Activated CD8-positive, alpha-beta T cell treated with anti-CD3 and anti-CD28 coated beads for 36 hours (primary cell): ENCODE measurements at places on chromosomes 7 and 10. TPM values are rescaled to one million over a fixed set of nuclear protein-coding genes. Genes with fewer than 3 reads are reported as not detected.

GRCh38 chr7:137875746-137876145 lies 29.0 kb upstream of the DGKI start:
- no peaks in the 10 kb centered on the region for H3K27me3 ChIP-seq
- peaks cover 27% of the 10 kb centered on the region for H3K4me1 ChIP-seq
- no peak for DNase-seq

- no peaks in the 10 kb centered on the region for H3K36me3 ChIP-seq
- peaks cover 2% of the 10 kb centered on the region for H3K27me3 ChIP-seq
- H3K27ac ChIP-seq, result peak overlapping the region; percentile 65
- H3K4me1 ChIP-seq, result peaks cover 14% of the 10 kb centered on the region
Observed at GRCh38 chr7:43735802-43736603, 6.7 kb upstream of the COA1 start.

DNA sequence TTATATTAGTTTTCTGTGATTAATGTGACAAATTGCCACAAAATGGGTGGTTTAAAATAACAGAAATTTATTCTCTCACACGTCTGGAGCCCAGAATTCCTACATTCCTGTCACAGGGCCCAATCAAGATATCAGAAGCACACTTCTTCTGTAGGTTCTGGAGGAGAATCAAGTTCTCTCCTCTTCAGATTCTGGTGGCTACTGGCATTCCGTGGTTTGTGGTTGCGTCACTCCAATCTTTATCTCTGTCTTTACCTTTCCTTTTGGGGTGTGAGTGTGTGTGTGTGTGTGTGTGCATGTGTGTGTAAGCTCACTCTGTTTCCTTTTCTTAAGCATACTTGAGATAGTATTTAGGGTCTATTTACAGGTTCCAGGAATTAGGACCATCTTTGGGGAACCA lies 115.5 kb upstream of the DKK1 start:
- H3K36me3 ChIP-seq, result no peaks in the 10 kb centered on the region
- no peaks in the 10 kb centered on the region for H3K27me3 ChIP-seq
- no peak overlapping the region for H3K27ac ChIP-seq
- no peaks in the 10 kb centered on the region for H3K4me1 ChIP-seq
- no peak overlapping the region for H3K4me3 ChIP-seq
- no peak for DNase-seq

- H3K36me3 ChIP-seq, result no peaks in the 10 kb centered on the region
- no peaks in the 10 kb centered on the region for H3K4me1 ChIP-seq
- no peak overlapping the region for H3K4me3 ChIP-seq
- H3K27ac ChIP-seq, result no peak overlapping the region
Observed at GRCh38 chr10:131797626-131798025, 103.2 kb upstream of the PPP2R2D start.

DNA sequence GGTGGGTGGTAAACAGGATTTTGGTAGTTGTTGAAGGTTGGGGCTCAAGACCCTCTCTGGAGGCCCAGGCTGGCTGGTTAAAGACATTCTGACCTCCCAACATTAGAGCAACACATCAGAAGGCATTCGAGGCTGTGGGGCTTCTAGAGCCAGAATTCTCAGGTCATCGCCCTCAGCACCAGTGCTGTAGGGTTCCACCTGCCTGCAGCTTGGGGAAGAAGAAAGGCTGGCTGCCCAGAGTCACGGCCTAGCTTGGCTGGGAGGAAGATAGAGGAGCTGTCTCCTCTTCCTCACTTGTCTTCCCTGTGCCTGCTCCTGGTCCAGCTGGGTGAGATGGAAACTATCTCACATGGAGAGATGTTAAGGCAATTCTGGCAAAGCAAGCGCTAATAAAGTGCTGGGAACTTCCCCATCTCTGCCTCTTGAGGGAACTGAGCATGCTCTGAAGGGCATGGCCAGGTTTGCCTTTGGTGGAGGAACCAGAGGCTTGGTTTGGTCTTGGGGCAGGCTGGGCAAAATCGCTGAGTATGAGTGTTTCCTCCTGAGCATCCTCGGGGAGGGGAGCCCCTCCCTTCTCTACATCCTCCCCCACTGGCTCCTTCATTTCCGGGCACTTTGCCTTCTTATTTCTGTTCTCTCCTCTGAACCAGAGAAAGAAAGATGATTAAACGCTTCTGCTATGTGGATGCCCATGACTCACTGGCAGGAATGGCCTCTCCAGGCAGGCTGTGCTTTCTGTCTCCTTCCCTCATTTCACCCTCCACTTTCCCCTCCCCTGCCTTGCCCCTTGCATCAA lies 509.0 kb upstream of the PODXL start:
- H3K27ac ChIP-seq, result no peak overlapping the region
- H3K4me1 ChIP-seq, result no peaks in the 10 kb centered on the region
- H3K27me3 ChIP-seq, result peaks cover 9% of the 10 kb centered on the region
- H3K36me3 ChIP-seq, result no peaks in the 10 kb centered on the region
- H3K4me3 ChIP-seq, result no peak overlapping the region

DNA sequence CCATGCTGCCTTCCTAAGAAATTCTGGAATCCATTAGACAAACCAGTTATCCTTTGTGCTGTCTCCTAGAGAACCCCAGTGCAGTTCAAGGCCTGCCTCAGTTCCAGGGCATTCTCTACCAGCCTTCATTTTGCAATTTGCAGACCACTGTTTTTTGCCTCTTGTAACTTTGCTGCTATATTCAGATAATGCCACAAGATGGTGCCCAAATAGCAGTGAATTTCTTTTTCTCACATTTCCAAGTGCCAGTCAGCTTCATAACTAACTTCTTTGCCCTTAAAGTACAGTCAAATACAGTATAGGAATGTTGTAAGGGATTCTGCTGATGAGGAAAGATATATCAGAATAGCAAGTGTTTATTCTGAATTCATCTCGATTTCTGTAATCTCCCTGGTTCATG lies 25.2 kb downstream of the LOXL4 start:
- H3K27me3 ChIP-seq, result no peaks in the 10 kb centered on the region
- no peak overlapping the region for H3K4me3 ChIP-seq
- H3K27ac ChIP-seq, result no peak overlapping the region
- peaks cover 24% of the 10 kb centered on the region for H3K36me3 ChIP-seq
- no peak for DNase-seq

DNA sequence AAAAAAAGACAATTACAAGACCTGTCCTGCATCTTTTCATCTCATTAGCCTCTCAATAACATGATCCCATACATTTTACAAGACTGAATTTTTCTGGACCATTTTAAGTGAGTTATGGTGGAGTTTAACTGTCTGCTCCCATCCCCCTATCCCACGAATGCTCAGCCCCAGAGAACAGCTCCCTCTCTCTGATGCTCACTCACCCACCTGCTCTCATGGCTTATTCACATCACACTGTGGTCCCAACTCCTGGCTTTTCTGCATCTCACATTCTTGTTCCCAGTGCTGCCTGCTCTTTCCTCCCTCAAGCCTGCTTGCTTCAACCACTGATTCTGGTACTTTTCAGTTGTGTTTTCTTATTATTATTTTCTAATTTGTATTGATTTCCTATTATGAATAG lies 20.4 kb upstream of the CCSER2 start:
- DNase-seq, result no peak
- H3K4me3 ChIP-seq, result no peak overlapping the region
- H3K27ac ChIP-seq, result no peak overlapping the region
- peaks cover 5% of the 10 kb centered on the region for H3K27me3 ChIP-seq
- peaks cover 1% of the 10 kb centered on the region for H3K36me3 ChIP-seq

GRCh38 chr7:98562381-98562823 lies 54.7 kb upstream of the NPTX2 start:
- no peak overlapping the region for H3K4me3 ChIP-seq
- peaks cover 10% of the 10 kb centered on the region for H3K27me3 ChIP-seq
- H3K36me3 ChIP-seq, result no peaks in the 10 kb centered on the region

DNA sequence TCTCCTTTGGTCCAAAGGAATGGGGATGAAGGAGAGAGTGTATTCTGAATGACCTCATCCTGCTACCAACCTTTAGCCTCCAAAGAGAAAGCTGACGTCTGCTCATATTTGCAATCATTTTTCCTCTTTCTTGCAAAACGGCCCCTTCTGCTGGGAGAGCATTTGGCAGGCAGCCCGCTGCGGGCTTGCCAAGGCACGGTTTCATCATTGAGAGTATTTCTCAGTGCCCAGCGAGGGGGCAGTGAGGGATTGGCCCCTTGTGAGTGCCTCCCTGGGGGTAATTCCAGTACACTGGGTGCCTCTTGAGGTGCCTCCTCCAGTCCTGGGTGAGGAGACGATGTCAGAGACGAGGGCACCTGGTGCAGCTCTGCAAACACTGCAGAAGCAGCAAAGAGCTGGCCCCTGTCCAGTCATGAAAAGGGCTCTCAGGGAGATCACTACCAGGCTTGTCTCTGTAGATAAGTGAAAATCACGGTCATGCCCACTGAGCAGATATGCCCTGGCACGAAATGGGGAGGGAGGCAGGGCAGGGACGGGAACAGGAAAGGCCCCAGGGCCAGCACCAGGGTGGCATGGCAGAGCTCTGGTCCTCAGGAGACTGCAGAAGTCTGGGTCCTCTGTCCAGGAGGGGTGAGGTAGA lies 48.7 kb upstream of the SHH start:
- no peak for DNase-seq
- H3K27me3 ChIP-seq, result peaks cover 3% of the 10 kb centered on the region
- H3K4me3 ChIP-seq, result no peak overlapping the region
- no peaks in the 10 kb centered on the region for H3K36me3 ChIP-seq
- H3K27ac ChIP-seq, result no peak overlapping the region

Gene COL17A1
- not detected for total RNA-seq

Gene PLPP4
- total RNA-seq, result not detected
